Neural crest cell (in vitro differentiated cells): ENCODE measurements at places on chromosomes 12 and 14. TPM values are rescaled to one million over a fixed set of nuclear protein-coding genes. Genes with fewer than 3 reads are reported as not detected.

CARMIL3 gene
- total RNA-seq: 9.3 and 9.4 TPM in 2 replicates

DNA sequence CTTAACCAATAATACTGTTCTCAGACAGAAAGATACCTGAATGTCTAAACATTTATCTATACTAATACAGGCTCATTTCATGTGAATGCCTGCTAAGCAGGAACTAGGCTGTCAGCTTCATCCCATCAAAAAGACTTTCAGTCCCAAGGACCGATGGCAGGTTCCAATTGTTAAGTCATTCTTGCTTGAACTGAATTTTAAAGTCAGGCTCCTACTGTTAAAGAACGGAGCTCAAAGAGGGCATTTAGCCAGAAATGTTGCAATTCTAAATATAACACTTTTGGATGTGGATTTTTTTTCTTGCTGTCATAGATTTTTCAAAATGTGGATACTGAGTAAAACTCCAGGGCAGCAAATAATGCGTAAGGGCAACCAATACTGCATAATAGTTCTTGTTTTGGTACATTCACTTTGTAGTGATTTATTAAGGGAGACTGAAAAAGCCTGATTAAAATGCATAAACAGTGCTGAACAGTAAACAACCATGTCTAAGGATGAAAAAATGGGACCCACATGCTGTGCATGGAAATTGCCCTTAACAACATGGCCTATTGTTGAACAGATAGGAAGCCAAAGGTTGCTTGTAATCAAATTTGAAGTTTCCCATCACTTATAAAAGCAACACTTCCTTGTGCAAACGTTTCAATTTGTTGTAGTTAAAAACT is 38.6 kb upstream of the DBX2 start:
- H3K27ac ChIP-seq: peak overlapping the region; percentile 29
- H3K4me3 ChIP-seq: peak overlapping the region; percentile 32
- H3K27me3 ChIP-seq: peaks cover 5% of the 10 kb centered on the region
- no peak for DNase-seq

DNA sequence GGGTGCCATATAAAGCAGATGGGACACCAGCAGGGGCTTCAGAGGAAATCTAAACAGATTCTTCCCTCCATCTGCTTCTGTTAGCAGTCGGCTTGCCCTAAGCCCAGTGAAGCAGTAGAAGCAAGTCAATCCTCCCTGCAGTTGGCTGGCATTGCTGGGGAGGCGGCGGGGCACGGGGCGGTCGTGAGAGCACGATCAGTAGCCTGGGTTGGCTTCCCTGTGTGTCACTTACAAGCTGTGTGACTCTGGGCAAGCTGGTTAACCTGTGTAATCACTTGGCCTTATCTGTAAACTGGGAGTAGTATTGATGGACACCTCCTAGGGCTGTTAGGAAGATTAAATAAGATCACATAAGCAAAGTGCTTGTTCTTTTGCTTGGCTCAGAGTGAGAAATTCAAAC is 19.4 kb downstream of the MYRFL start:
- H3K4me1 ChIP-seq: peaks cover 9% of the 10 kb centered on the region
- H3K4me3 ChIP-seq: no peak overlapping the region
- peaks cover 3% of the 10 kb centered on the region for H3K36me3 ChIP-seq
- no peaks in the 10 kb centered on the region for H3K27me3 ChIP-seq
- DNase-seq: no peak

- no peak for DNase-seq
- H3K27me3 ChIP-seq: no peaks in the 10 kb centered on the region
- no peak overlapping the region for H3K4me3 ChIP-seq
Measured at GRCh38 chr14:33714527-33715226, 236.2 kb downstream of the EGLN3 start.

GRCh38 chr12:31599053-31599452 is 8.1 kb upstream of the DENND5B start:
- no peak overlapping the region for H3K4me3 ChIP-seq
- H3K27me3 ChIP-seq: peaks cover 3% of the 10 kb centered on the region
- H3K36me3 ChIP-seq: no peaks in the 10 kb centered on the region
- no peaks in the 10 kb centered on the region for H3K4me1 ChIP-seq
- H3K27ac ChIP-seq: no peak overlapping the region
